ENCODE measurements at places on chromosomes 11 and 22.

- no peak for DNase-seq
Measured at GRCh38 chr22:40325315-40325714, 21.0 kb upstream of the ADSL start.

GRCh38 chr11:82321206-82321605 lies 412.5 kb downstream of the FAM181B start:
- no peak for DNase-seq

GRCh38 chr11:38163526-38163925 lies 1565.5 kb upstream of the RAG2 start:
- DNase-seq, result no peak

DNA sequence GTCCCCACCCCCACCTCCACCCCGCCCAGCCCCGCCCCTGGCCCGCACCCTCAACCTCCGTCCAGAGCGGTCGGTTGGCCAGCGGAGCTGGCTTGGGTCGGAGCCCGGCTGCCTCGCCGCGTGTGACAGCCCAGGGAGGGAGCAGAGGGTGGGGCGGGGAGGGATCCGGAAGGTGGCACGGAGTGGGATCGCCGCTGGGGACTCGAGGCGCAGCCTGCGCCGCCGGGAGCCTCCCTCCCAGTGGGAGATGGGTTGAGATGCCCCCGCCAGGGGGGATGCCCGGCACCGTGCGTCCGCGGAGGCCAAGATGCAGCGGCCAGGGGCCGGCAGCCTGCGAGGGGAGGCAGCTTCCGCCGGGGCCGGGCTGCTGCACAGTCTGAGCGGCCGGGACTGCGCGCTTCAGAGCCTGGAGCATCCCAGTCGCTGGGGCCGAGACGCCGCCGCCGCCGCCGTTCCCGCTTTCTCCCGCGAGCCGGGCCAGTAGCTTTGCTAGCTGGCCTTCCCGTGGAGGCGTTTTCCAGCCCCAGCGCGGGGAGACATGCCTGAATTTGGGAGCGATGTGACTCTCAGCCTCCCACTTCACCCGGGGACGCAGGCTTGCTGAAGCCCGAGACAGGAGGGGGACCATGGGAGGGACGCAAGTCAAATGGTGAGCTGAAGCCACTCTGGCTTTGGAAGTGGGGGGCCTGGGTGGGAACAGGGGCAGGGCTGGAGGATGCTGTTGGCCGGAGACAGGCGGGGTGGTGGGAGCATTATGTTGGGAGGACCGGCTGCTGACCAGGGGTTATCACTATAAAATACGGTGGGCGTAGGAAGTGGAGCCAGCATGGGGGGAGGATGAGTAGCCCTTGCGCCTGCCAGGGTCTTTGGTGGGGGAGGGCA lies 40.2 kb downstream of the DIXDC1 start:
- no peak for DNase-seq

GRCh38 chr22:45212306-45212709 lies 28.4 kb downstream of the KIAA0930 start:
- DNase-seq, result peak; percentile 38

- DNase-seq, result no peak
Measured at GRCh38 chr11:70662691-70663098, 264.4 kb downstream of the CTTN start.

DNA sequence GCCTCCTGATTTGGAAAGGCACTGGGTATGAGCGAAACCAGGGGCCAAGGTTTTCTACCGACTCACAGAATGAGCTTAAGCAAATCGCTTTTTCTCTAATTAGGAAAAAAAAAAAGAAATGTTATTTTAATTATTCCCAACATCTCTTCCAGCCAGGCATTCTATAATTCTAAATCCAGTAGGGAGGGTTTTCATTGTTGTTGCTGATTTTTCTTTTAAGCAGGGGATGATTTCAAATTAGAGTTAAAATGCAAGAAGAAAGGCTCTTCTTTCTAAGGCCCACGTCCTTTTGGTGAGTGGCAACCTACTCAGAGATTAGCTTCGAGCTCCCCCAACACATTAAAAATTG lies 8.9 kb downstream of the MYH9 start:
- DNase-seq, result no peak

DNA sequence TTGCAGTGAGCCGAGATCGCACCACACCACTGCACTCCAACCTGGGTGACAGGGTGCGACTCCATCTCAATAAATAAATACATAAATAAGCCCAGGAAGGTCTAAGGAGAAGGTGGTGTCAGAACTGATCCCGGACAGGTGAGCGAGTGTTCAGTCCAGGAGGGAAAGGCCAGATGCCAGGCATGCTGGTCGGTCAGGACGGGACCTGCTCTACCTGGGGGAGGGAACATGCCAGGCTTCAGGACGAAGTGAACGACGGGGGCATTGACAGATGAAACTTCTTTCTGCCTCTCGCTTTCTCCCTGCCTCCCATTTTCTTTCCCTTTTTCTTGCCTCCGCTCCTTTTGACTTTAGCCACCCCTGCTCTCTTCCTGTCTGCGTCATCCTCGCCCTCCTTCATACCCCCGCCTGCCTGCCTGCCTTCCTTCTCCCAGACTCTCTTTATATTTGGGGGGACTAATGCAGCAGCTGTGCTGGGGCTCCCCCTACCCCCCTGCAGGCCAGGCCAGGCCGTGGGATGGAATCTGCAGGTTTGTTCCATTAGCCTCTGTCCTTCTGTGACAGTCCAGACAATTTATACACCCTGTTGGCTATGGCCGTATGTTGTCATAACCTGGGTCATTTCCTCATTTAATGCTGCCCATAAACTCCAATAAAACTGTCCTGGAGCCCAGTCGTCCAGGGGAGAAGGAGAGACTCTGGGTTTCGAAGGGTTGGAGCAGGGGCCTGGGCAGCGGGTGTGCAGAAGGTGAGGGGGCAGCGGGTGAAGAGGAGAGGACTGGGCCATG lies 209.2 kb upstream of the TBCEL start:
- no peak for DNase-seq

DNA sequence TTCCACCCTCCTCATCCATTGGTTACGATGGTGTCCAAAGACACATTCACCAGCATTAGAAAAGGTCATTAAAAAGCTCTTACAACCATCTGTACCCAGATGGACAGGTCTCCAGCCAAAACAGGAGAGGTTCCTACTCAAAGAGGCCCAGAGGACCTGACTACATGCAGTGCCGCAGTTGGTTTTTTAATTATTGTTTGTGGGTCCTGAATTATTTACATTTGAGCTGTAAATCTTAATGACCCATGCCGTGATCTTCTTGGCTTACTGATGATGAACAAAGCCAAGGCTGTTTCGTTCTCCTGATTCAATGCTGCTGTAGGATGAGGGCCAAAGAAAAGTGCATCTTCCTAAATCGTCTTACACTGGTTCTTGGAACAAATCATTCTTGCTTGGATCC lies 83.7 kb downstream of the CADM1 start:
- DNase-seq, result no peak

DNA sequence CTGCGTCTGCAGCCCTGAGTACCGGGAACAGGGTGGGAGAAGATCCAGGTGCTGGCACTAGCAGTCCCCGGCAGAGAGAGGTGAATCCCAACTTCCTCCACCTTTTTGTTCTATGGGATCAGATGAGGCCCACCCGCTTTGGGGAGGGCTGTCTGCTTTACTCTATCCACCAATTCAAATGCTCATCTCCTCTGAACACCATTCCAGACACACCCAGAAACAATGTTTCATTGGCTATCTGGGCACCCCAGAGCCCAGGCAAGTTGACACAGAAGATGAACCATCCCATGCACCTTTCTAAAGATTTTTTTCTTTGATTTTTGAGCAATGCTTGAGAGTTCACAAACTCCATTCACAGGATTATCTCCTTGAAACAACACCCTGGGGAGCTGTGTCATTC lies 78.0 kb downstream of the PARVB start:
- DNase-seq, result no peak

GRCh38 chr22:44519886-44520285 lies 21.9 kb upstream of the RTL6 start:
- DNase-seq, result no peak

- no peak for DNase-seq
Measured at GRCh38 chr11:33761471-33761870, 12.8 kb downstream of the FBXO3 start.

DNA sequence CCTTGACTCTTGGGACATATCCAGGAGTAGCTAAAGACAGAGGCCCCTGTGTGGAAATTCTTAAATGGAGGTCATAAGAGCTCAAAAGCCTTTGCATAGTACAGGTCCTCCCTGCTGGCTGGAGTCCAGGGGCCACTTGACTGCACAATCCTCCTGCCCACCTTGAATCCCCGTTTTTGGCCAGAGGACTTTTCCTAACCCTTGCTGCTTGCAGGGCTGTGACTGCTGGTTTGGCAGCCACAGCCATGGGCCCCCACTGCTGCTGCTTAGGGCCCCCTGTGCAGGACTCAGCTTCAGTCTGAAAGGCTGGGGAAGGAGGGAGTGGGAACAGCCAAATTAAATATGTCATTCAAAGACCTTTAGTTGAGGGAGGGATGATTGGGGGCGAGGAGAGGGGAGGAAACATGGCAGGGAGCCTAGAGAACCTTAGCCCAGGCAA lies 33.4 kb downstream of the ARHGAP1 start:
- no peak for DNase-seq

Measured in COLO829 (cell line).